Inflammatory macrophage (primary cell): ENCODE measurements at places on chromosomes 2 and 18.

GRCh38 chr2:513981-514706 is 163.1 kb downstream of the TMEM18 start:
- no peak for DNase-seq

DNA sequence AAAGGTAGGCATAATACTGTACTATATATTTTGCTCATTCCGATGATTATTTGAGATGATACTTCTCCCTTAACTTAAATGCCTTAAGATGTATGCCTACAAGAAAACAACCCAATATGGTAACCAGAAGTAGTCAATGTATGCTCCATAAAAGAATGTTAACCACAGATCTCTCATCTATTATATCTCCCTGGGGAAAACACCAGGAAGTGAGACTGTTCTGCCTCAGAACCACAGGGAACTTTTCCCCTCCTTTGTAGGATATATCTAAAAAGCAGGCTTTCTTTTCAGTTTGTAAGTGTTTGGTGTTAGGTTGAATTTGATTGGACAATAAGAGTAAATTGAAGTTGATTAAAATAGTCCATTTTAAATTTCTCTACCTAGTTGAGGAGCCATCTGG is 1160.5 kb upstream of the NXPH2 start:
- no peak for DNase-seq

- no peak for DNase-seq
Measured at GRCh38 chr2:67159929-67160328, 237.2 kb upstream of the ETAA1 start.

DNA sequence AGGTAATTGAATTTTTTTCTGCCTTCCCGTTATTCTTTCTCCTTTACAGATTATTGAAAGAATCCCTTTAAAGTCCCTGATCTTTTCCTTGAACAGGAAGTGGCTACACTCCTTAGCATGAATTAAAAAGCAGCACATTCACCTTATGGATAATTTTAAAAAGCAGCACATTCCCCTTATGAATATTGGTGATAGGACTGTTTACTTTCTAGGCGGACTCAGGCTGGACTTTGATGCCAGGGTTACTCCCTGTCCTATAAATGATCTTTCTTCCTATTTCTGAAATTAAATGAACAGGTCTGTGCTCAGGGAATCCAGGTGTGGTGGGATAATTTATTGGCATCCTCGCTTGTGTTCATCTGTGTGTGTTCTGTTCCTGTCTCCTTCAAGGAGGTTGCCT is 226.0 kb downstream of the DCDC2C start:
- no peak for DNase-seq

DNA sequence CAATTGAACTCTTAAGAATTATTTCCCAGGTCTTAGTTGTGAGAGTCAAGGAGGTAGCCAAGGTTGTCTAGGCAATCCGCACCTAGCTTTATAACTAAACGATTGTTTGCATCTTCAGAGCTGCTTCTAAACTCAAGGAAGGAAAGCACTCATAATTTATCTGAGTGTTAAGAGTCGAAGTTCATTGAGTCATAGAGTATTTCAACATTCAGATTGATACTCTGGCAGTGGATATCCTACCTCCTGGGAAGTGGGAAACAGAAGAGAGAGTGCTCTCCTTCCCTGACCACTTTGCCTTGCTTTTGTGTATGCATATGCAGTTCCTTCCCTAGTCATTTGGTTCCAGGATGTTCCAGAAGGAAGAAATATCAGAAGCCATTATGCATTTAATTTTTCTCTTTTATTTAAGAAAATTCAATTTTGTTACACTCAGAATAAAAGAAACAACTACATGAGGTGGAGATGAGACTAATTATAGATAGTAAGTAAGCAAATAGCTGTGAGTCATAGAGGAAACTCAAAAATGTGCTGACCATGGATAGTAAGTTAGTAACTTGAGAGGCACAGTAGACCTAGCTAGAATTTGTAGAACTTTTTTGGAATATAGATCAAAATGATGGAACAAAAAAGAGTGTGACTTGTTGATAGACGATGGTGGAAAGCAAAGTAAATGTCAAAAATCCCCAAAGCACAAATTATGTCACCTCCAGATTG is 35.4 kb upstream of the FSHR start:
- DNase-seq = no peak

GRCh38 chr18:6947338-6948030 is 170.1 kb downstream of the LAMA1 start:
- no peak for DNase-seq

DNA sequence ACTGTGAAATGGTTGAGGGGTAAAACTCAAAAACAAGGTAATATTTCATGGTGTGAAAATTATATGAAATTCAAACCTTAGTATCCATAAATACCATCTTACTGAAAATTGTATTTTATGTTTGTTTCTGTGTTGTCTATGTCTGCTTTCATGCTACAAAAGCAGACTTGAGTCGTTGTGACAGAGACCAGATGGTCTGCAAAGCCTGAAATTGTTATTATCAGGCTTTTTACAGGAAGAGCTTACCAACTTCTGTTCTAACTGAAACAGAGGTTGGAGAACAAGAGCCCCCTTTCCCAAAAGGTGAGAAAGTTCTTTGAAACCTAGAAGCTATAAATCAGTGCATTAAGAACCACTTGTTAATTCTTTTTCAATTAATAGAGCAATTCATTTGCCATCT is 110.0 kb downstream of the COL4A4 start:
- DNase-seq = no peak
